ENCODE measurements at places on chromosomes 7 and 10.

- no peak for DNase-seq
Measured at GRCh38 chr10:72239409-72239808, 23.3 kb upstream of the ASCC1 start.

DNA sequence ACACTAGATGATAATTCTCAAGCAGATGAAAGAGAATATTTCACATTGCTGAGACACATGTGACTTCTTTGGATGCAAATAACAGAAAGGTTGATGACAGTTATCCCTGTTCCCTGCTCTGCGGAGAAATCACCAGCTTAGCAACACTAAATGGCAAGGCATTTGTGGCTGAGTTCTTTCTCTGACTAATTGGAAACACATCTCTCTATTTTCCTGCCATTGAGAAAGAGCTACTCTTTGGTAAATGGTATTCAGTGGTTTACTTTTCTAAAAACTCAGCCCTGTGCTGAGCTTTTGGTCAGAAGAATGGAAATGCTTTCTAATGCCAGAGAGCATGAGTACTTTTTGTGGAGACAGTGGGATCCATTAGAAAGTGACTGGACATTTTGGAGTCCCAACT, 771.4 kb downstream of the LRMDA start:
- DNase-seq, result no peak

GRCh38 chr10:57962839-57963238, 304.9 kb downstream of the IPMK start:
- DNase-seq, result no peak

DNA sequence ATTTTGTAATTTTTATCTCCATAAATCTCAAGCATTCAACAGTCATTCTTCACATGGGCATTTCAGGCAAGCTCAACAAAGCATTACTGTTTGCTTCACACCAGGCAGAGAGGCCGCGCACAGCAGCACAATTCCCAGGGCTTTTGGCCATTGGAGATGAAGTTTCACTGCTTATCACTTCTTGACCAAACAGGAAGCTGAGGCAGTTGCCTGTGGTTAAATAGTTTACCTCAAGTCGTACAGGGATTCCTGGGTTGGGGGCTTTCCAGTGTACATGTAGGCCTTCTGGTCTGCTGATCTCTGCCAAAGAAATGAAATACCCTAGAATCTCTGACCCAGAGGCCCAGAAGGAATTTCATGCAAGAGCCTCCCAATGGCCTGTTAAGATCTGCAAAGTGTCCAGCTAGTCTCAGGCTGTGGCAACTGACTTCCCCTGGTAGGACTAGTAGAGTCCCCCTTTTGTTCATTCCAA, 11.2 kb upstream of the PRDX3 start:
- DNase-seq, result no peak

DNA sequence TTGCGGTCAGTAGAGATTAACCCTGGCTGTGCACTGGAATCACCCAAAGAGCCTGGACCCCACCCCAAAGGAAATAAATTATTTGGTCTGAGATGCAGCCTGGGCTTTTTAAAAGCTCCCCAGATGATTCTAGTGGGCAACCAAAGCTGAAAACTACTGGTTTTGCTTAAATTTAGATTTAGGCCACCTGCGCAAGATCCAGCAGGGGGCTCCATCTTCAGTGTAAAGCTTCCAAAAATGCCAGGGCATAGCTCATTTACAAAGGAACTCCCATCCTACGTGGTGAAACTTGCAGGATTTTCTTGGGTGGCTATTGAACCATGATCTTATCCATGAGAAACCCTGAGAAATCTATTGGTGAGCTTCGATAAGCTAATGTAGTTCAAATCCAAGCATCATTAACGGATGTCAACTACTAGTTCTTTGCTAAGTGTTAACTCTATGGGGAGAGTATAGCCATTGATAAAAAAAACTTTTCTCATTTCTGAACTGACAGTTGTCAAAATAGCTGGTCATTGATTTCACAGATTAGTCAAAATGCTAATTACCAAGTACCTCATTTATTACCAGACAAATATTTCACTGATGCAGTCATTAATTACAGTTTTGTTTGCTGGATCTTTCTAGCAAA, 315.3 kb downstream of the LHFPL3 start:
- no peak for DNase-seq

GRCh38 chr10:25934621-25935139, 651 bp downstream of the MYO3A start:
- DNase-seq, result no peak

DNA sequence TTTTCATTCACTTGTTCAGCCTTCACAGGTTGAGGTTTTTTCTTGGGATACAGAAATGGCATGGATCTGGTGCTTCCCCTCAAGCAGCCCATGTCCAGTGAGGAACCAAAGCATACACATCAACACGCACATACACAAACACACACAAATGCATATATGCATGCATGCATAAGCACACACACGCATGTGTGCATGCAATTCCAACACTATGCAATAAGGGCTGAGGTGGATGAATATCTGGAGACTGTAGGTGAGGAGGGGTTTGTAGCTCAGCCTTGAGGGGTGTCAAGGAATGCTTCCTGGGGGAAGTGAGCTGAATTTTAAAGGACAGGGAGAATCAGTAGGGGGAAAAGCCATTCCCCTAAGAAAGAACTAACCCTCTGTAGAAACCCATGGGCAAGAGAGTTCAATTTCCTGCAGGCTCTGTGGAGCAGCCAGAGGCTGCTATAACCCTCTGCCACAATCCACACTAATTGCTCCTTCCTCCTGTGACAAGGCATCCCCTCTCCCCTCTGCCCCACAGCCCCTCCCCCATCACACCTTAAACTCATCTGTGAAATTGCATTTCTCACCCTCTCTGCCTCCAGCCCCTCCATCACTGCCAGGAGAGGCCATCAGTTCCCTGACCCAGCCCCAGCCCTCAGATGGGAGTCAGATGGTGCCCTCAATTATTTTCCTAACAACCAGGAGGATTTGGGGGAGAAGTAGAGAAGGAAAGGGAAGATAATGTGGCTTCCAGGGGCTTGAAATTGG, 316.4 kb downstream of the RPS24 start:
- DNase-seq, result no peak

- no peak for DNase-seq
Measured at GRCh38 chr10:3763852-3764625, 21.0 kb downstream of the KLF6 start.

DNA sequence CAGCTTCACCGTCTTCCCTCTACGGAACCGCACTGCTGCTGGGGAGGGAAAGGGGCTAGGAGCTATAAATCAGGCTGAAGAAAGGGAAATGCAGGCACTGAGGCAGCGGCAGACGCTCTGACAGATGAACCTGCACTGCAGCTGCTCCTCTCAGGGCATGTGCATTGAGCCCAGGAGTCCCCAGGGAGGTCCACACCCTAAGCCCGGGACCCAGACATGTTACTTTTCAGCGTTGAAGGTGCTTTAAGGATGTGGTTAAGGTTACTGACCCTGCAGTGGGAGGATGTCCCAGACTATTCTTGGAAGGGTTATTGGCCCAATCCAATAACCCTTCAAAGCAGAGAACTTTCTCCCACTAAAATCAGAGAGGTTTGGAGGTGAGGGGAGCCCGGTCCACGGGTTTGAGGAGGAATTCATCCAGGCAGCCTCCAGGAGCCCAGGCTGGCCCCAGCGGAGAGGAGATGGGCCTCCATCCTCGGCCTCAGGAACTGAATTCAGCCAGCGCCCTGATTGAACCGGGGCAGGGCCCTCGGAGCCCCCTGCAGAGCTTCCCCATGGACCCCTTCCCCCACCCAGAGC, 75.4 kb downstream of the ADARB2 start:
- DNase-seq, result no peak

DNA sequence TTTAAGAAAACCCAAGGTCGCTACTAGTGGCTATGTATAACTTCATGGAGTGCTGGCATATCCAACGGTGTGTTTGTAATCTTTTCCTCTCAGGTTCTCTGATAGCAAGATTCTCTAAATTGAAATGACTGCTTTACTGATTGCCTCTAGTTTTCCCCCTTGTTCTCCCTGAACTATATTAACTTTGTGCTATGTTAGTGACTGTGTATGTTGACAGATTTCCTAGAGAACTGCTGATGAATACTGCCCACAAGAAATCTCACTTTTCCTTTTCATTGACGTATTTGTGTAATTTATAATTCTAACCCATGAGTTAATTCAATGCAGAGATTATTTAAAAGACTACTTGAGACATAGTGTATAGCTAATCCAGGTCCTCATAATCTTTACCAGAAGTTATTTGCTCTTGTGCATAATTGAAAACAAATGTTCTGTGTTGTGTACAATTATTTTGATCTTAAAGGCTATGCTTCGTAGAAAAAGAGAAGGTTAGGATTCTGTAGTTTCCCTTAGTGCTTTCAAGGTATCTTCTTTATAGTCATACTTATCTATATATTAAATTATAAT, 70.6 kb upstream of the GLCCI1 start:
- no peak for DNase-seq

DNA sequence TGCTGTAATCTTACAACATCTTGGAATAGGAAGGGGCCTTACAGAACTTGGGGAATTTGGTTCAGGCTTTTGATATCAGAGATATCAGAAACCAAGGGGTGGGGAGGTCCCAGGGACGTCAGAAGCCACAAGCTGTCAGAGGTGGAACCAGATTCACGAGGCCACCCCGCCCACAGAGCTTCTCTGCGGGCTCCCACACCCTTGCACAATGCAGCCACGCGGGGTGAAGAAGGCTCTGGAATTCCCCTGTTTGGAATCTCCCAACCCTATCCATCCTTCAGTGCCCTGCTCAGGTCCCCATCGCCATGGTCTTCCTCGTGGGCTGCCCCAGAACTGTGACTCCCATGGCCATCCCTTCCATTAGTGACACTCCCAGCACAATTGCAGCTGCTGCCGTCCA, 247.1 kb upstream of the SHH start:
- no peak for DNase-seq

- DNase-seq, result peak; percentile 76
Measured at GRCh38 chr10:61164458-61165160, 220.6 kb upstream of the RHOBTB1 start.

DNA sequence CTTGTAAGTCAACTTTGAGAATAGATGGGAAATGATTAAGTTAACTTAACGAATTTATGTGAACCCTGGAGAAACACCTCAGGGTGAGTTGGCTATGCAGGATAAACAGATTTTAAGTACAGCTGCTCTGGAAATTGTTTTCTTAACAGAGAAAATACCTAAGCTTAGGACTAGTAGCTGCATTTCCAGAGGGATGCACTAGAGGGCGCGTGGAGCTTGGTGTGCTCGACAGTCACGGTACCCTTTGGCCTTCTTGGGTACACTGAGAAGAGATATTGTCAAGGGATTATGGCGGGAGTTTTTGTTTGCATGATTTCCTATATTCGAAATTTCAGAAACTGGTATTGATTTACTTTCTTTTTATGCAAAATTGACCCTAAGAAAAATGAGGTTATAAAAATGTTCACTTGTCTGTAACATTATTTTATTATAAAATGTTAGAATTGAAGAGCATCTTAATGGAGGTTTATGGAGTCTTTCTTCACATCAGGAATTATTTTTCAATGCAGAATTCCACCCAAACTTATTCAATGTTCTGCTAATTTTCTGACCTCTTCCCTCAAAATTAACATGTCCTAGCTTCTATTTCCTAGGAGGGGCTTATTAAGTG, 58.4 kb upstream of the MYO3A start:
- peak; percentile 44 for DNase-seq

DNA sequence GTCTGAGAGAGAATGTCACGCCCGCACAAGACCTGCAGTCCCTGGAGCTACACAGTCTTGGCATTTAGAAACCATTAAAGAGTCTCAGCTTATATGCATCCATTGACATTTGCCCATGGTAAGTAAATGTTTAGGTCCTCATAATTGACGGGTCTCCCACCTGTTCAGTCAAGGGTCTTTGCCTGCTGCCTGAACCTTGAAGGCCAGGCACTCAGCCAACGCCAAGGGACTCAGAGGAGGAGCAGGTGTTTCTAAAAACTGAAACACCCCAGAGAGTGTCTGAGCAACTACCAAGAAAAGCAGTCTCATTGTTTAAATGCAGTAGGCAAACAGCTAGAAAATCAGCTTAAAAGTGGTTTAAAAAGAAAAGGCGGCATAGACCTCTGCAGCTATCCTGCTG, 264.7 kb upstream of the AKR1E2 start:
- DNase-seq, result no peak

DNA sequence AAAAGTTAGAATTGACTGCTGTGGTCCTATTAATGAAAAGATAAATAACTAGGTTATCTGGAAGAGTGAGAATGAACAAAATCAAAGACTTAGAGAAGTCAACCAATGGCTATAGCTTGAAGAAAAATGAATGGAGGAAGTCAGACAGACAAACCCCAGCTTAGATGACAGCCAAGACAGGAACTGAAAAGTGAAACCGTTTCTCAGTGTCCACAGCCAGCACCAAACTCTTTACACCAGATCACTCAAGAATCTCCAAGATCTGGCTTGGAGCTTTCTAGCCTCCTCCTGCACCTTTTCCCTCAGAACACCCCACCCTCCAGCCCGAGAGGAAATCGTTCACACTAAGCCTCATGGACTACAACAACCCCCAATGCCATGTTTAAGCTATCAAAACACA, 167.0 kb downstream of the SFMBT2 start:
- no peak for DNase-seq

- no peak for DNase-seq
Measured at GRCh38 chr7:55469721-55470120, 102.6 kb downstream of the VOPP1 start.

DNA sequence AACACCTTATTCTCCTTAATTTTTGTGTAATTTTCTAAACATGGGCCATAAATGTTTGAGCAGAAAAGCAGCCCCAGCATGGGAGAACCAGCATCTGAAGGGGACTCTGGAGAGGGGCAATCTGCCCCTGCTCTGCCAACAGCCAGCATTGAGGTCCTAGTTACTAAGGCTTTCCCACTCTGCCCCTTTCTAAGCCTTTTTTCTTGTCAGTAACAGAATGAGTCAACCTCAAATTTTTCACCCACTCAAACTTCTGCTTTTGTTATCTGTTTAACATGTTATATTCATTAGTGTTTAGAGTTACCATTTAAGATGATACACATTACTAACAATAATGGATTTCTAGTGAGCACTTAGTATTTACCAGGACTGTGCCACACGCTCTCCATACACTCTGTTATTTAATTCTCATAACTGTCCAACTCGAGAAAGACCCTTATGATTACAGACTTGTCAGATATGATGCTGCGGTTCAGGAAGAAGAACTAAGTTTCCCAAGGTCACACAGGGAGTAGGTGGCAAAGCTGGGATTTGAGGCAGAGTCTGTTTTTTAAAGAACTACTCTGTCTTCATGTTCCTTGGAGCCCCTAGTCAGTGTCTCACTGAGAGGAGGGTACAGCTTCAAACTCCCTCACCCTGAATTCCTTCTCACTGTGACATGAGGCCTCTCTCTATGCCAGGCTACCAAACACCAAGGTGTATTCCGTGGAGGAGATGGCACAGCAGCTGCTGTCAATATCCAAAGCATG, 19.9 kb upstream of the GPAM start:
- no peak for DNase-seq

All from psoas muscle (tissue), 8 donors.